ENCODE measurements at places on chromosomes 3 and 15.

- DNase-seq: no peak
Observed at GRCh38 chr3:1406250-1406649, 313.4 kb downstream of the CNTN6 start.

GRCh38 chr3:71245971-71246880 is 337.3 kb downstream of the FOXP1 start:
- no peak for DNase-seq

GRCh38 chr3:129587566-129588210 is 18.8 kb downstream of the PLXND1 start:
- DNase-seq: no peak

DNA sequence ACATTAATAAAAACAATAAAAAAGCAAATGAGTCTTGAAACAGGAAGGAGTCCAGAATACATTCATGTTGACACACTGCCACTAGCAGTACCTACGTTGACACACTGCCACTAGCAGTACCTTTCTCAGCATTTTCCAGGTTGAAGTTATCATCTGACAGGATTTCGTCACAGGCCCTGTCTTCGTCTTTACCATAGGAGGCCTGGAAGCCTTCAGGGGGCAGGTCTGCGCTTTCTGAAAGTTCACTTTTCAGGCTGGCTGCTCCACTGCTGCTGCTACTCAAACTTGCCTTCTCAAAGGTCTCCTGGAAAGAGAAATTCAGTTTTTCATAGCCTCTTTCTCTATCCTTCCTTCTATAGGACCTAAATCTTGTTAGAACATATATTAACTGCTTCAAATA is 194.7 kb downstream of the NEK10 start:
- no peak for DNase-seq

DNA sequence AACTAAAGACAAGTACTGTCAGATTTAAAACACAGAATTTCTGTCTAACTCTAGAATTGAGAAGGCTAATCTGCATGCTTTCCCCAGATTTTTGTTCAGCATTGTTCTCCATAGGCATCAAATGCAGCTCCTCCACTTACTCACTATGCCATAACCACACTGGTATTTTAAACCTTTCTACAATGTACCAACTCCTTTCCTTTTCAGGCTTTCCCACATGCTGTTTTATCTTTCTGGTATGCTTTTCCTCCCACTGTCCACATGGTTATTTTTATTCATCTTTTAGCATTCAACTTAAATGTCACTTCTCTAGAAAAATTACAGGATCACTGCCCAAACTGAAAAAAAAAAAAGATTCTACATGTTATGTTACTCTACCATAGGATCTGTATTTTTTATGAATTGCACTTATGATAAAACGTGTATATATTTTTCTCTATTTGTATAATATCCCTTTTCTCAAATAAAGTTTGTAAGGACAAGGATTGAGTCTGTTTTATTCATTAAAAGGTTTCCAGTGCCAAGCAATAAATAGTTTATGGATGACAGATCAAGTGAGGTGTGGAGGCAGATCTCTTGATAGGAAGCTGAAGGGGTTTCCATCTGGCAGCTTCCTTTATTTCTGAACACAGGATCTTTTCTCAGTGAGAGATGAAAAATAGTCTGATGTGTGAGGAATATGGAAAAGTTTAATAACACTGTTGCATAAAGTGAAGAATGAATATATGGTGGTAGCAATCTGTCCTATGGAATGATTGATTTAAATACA is 1064.5 kb downstream of the ZPLD1 start:
- no peak for DNase-seq
